ENCODE measurements at places on chromosomes 5 and 9.

- DNase-seq: no peak
Observed at GRCh38 chr5:133863857-133864585, 104.4 kb downstream of the C5orf15 start.

- DNase-seq: no peak
Observed at GRCh38 chr5:35320029-35320428, 89.7 kb upstream of the PRLR start.

DNA sequence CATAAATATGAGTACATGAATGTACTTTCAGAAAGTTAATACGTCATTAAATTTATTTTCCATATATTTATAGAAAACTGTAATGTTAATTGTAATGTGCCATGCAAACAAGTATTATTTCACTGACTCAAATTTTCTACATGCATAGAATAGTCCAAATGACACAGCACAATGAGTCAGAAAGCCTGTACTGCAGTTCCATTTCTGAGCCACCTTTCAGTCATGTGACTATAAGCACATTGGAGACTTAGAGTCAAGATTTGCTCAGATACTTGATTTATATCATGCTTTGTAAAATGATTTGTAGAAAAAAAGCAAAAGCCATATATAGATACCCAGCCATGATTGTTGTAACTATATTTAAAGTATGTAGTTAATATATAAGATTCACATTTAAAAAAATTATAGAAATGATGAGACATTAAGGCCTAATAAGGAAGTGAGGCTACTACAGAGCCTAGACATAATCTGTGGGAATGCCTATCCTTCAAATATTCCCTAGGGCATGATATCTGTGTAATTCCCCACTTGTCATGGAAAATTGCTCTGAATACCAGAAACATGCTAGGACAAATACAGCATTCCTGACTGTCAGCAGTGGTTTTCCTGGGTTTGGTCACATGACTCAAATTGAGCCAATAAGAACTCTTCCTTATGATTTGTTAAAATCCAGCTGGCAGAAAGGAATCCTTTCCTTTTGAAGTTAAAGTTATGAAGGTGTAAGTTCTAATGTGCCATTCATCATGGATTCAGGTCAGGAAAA lies 50.0 kb downstream of the PTPRD start:
- DNase-seq: no peak

DNA sequence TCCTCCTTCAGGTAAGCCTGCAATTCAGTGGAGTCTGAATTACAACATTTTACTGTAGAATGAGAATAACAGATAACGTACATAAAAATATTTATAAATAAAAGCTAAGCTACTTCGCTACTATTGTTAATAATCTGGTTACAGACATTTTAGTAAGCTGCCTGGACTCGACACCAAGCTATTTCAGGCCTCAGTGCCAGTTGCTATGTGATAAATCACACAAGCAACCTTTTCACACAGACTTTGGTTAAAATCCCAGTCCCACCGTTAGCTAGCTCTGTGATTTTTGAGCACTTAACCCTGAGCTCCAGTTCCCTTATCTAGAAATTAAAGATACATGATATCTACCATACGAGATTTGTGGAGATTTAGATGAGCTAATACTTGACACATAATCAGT lies 99.9 kb downstream of the RFK start:
- no peak for DNase-seq

- DNase-seq: no peak
Observed at GRCh38 chr5:16504571-16504970, 39.0 kb upstream of the ZNF622 start.
